ENCODE measurements at places on chromosomes 4 and X.

DNA sequence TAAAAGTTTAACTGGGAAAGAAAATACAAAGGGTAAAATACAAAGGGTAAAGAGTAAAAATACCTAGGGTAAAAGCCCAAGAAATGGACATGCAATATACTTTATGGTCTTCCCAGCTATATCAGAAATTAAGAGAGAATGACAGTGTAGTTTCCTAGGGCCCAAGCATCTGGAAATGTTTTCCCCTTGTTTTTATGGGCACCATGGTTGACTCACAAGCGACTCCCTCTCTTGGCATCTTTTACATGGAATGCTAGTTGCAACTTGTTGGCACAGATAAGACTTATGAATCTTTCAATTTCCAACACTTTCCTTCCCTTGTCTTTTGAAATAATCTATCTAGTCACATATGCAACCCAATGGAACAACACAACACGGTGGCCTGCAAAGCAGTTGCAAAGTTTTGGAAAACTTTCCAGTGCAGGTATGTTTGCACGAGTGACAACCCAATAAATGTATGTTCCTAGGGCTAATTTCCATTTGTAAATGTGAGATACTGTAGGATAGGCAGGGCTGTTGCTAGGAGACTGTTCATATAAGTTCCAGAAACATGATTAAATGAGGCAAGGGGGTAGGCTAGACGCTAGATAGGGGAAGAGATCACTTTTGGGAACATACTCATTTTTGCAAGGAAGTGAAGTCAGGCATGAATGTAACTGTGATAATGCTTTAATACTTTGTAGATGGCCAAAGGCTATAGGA is 36.4 kb upstream of the CWH43 start:
- no peak for DNase-seq

- DNase-seq = no peak
Observed at GRCh38 chr4:114875630-114876029, 237.8 kb downstream of the NDST4 start.

DNA sequence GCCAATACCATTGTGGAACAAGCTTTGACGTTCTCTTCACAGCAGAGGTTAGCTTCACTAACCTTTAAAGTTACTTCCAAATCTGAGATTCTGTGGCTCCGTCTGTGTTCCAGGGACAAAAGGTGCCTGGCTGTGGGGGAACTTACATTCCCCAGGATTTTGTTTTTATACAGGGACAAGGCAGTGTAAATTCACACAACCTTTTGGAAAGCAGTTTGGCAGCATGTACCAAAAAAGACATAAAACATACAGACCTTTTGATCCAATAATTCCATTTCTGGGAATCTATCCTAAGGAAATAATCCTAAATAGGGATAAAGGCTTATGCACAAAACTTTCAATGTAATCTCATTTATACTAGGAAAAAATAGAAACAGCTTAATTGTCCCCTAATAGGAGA is 8.9 kb upstream of the C1QTNF7 start:
- no peak for DNase-seq

DNA sequence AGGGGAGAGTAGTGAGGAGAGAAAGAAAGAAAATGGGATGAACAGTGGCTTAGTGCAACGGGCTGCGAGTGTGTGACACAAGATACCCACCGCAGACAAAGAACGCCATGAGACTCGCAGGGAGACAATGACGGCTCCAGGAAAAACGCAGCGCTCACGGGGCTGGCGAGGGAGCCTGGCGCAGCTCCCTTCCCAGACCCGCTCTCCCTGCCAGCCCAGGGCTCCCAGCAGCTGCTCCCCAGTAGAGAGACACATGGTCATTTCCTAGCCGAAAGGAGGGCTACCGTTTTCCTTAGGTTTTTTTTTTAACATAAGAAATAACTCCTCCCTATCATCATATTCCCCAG is 149.5 kb downstream of the MAML3 start:
- no peak for DNase-seq

DNA sequence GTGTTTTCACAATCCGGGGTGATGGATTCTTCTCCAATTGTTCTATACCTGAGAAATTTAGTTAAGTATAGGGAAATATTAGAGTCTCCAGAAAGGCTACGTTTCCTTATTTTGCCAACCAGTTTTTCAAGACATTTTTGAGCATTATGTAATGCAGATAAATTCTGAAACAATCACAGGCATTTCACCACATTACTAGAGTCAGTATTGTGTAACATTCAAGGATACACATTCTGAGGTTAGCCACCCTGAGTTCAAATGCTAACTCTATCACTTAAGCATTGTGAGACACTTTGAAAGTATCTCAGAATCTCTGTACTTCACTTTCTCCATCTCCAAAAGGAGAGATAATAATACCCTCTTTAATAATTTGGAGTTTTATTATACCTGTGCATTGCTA is 10.6 kb downstream of the SULT1B1 start:
- peak; percentile 48 for DNase-seq

GRCh38 chr4:176538217-176538925 is 218.6 kb downstream of the SPCS3 start:
- no peak for DNase-seq

GRCh38 chrX:38596939-38597338 is 35.6 kb downstream of the TSPAN7 start:
- no peak for DNase-seq
